ENCODE measurements at places on chromosomes 16 and 17.

- DNase-seq: no peak
These were observed 4.8 kb downstream of the ABCC1 start for GRCh38 chr16:15953929-15954813.

- DNase-seq: no peak
These were observed 31.4 kb upstream of the HS3ST3B1 start for GRCh38 chr17:14269473-14269872.

DNA sequence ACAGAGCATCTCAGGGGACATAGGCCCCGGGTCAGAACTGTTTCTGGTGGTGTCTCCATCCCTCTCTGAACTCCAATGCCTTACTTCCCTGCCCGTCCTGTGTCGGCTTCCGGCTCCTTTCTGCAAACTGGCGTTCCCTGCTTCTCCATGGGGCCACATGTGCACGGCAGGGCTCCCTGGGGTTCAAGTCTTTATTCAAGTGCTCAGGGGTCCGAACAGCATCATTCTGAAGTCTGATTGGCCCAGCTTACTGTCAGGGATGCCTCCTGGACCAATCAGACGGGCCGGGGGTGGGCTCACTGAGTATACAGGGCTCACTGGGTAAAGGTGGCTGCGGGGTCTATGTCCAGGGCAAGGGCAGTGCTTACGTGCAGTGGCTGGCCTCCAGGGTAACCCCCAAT lies 17.1 kb downstream of the C16orf82 start:
- DNase-seq: no peak

GRCh38 chr16:11084876-11085485 lies 140.6 kb downstream of the CLEC16A start:
- peak; percentile 62 for DNase-seq

- no peak for DNase-seq
These were observed 1.9 kb downstream of the RAD51C start for GRCh38 chr17:58694302-58694701.

DNA sequence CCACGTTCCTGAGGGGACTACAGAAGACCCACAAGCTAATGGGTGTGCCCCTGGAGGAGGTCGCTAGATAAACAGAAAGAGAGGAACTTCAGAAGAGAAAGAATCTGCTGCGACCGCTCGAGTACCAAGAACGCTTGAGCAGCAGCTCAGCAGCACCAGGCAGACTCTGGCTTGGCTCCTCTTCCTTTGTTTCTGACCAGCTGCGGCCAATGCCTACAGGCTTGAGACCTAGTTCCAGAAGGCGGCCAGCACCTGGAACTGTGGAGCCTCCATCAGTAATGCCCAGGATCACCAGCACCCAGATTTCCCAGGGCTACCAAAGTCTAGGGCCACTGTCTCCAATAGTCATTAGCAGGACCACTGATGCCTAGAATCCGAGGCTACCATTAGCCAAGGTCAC lies 26.0 kb upstream of the GOSR2 start:
- no peak for DNase-seq

- no peak for DNase-seq
These were observed 6.1 kb upstream of the PRSS8 start for GRCh38 chr16:31141489-31142108.

- DNase-seq: peak; percentile 99
These were observed 33.9 kb downstream of the ANKFY1 start for GRCh38 chr17:4229627-4230541.

GRCh38 chr17:14699574-14700185 lies 398.8 kb downstream of the HS3ST3B1 start:
- DNase-seq: no peak

DNA sequence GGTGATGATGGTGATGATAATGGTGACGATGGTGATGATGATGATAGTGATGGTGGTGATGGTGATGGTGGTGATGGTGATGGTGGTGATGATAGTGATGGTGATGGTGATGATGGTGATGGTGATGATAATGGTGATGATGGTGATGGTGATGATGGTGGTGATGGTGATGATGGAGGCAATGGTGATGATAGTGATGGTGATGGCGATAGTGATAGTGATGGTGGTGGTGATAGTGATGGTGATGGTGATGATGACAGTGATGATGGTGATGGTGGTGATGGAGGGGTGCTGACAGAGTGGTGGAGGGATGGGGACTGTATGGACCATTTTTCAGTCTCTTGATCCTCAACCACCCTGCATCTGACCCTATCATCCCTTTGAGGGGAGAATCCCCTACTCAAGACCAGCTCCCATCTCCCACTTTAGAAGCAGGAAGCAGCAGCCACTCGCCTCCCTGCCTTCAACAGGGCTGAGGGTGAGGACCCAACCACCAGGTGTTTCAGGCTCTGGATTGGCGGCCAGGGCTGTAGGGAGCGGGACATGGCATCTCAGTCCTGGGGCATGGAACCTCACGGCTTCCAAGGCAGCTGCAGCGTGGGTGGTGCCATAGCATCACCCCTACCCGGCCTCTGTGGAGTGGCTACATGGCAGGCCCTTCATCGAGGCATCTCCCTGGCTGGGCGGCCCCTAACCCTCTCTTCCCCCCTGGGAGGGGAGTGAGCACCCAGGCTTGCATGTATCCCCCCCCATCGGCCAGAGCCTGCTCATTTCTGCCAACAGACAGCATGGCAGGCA lies 4.5 kb downstream of the FSCN2 start:
- DNase-seq: no peak

- DNase-seq: no peak
These were observed 505.4 kb downstream of the TMEM114 start for GRCh38 chr16:8084882-8085281.

- DNase-seq: no peak
These were observed 29.1 kb upstream of the CRHR1 start for GRCh38 chr17:45755050-45755449.

- no peak for DNase-seq
These were observed 27.4 kb downstream of the TNFRSF13B start for GRCh38 chr17:16944334-16945135.

DNA sequence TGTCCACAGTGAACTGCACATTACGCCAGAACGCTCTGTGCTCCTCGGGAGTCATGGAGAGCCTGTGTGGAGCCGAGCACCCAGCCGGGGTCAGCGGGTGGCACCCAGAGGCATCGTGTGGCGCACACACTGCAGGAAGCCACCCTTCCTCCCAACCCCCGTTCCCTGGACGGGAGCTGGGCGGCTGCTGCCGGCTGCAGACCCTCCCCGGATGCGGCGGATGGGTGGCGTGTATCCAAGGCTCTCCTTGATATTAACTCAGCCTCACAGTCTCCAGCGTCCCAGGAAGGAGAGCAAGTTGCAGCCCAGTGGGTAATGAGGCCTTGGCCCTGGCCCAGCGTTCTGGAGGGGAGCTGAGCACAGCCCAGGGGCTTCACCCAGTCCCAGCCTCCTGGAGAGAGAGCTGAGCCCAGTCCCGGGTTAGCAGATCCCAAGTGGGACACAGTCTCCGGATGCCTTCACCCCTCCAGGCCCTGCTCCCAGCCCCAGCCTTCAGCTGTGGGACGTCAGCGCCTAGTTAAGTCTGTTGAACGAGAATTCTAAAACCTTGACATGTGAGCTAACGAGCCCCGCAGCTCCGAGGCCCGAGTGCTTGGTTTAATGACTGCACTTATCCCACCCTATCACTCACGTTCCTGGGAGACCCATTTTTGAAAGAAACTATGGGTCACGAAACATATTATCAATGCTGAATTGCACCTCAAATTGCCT lies 86.6 kb downstream of the TBC1D16 start:
- DNase-seq: no peak

DNA sequence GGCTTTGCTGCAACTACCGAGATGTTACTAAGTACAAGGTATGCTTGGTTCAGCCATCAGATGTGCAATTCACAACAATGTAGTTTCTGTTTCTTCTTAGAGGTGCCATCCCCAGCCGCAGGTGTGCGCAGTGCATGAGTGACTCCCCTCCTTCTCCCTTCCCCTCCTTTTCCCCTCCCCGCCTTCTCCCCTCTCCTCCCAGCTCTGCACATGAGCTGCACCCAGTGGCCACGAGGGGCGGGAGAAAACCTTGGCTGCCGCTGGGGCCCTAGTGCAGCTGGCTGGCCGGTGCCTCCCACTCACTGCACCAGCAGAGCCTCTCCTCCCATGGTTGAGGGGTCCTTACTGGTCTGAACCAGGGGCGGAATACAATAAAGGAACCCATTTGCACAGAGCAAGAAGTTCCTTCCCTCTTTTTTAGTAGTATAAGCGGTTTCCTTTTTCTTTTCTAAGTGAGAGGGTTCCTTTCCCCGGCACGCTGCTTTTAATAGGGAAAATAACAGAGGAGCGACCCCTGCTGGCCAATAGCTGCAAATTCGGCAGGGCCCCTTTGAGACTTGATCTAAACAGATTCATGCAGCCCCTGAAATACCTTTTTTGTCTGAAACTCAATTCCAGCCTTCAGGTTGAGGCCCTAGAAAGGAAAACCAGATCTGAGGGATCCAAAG lies 7.8 kb upstream of the CCL15 start:
- DNase-seq: no peak
